ENCODE measurements at places on chromosomes 6 and 20.

DNA sequence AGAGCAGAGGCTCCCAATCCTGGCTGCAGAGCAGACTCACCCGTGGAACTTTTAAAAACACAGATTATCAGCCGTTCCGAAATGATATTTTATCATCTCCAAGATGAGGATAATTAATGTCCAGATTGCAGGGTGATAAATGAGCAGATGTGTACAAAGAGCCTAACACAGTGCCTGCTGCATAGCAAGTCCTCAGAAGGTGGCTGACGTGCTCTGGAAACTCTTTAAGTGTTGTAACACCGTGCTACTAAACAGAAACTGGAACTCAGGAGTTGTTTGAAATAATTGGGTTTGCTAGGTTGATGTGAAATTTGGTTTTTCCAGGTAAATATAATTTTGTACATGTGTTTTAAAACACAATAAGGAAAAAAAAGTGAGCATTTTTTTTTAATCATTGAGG lies 118.0 kb downstream of the ARMC2 start:
- DNase-seq, result no peak

DNA sequence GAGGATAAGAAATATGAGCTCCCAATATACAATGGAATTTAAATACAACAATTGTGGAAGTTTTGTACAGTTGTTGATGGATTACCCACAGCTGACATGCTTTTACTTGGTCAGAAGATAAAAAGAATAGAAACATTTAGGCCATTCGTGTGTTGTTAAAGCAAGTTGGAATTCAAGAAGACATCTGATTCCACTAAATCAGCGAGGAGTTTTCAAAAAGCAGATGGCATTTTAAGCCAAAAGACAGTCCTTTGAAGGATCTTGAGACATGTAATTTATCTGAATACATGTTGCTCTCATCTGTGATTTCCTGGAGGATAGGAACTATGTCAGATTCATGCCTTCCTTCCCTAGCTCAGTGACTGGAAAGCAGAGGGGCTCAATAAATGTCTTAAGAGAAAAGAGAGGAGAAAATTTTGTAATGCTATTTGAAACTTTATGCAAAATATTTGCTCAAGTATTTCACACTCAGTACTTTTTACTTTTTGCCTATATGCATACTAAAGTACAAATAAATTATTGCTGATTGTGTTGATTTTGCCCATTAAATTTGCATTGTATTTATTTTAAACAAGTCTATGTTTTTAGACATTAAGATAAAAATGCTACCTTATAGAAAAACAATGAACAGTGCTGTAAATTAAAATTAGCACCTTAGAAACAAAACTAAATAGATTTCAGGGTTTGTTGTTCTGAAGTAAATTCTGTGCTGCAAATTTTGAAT lies 733.8 kb upstream of the FLRT3 start:
- no peak for DNase-seq

- no peak for DNase-seq
Measured at GRCh38 chr6:39367700-39368099, 45.2 kb upstream of the KCNK16 start.

DNA sequence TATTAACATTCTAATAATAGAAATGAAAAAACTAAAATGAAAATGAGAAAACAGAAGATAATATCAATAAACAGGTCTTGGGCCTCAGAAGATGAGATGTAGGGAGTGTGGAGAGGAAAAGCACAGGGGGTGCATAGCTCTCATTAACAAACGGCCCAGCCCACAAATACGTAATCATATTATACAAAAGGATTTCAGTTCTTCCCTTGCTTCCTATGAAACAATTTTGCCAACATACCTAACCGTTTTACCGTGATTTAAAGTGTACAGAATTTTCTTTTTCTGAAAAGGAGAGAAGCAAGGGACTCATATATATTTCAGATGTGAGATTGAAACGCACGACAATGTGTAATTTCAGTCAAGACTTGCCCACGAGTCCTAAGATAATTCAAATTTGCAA lies 136.0 kb downstream of the HFE start:
- DNase-seq, result no peak

GRCh38 chr6:129748212-129748900 lies 38.4 kb upstream of the ARHGAP18 start:
- DNase-seq, result no peak

GRCh38 chr20:62816031-62816883 lies 593 bp upstream of the COL9A3 start:
- no peak for DNase-seq

DNA sequence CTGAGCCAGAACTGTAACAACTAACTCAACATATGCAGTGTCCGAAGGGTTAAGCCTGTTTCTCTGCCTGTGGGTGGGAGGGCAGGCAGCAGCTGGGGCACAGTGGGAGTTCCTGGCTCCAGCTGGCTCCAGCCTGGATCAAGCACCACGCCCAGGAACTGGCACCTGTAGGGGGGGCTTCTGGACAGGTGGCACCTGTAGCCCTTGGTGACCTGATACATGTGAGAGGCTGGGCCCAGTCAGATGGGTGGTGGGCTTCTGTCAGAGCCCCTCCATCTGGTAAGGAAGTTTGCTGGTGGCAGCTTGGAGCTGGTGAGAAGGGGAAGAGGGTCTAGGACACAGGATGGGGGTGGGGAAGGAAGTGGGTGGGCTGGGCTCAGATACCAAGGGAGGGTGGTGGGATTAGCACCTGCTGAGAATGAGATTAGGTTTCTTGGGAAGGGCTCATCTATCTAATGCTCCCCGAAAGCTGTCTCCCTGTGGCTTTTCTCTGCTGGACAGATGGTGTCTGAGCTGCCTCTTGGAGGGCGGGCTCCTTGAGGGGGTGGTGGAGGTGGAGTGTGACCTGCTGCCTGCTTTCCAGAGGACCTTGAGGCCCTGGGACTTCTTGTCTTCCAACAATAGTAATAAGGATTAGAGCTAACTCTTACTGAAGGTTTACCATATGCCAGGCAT lies 28.5 kb downstream of the BCL2L1 start:
- DNase-seq, result no peak

- DNase-seq, result no peak
Measured at GRCh38 chr6:23349521-23350147, 776.4 kb upstream of the NRSN1 start.

DNA sequence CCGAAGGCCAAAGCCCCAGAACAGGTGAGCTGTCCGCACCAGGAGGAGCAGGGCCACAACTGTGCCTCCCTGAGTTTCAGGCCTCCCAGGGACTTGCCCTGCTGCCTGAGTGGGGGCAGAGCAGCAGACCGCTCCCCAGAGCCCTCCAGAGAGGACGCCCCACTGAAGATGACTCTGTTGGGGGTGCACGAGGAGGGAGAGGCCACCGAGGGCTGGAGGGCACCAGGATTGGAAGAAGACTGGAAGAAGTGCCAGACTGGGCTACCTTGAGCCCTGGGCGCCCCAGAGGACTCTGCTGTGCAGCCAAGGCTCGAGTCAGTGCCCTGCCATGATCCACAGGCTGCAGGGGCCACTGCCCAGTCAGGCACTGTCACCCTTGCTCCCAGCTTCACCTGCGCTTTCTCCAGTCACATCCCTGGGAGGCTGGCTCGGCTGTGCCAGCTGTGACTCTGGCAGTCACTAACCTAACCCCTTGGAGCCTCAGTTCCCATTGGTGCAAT lies 11.3 kb downstream of the CST7 start:
- DNase-seq, result no peak

- no peak for DNase-seq
Measured at GRCh38 chr6:7730784-7731227, 4.9 kb downstream of the BMP6 start.

DNA sequence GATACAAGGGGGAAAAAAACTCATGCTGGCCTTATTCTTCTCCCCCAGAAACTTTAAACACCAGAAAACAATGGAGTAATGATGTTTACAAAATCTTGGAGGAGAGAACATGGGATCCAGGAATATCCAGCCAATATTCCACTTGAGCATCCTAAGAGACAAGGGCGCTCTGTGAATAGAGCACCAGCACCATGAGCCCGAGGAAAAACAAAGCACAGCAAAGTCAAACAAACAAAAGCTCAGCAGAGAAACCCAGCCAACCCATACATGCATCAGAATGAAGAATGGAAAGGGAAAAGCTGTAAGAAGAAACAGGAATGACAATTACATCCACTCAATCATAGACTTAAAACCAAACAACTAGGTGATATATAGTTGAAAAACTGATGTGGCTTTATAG lies 4.6 kb upstream of the NAA20 start:
- no peak for DNase-seq

GRCh38 chr6:146876271-146877151 lies 277.7 kb downstream of the ADGB start:
- DNase-seq, result peak; percentile 91

DNA sequence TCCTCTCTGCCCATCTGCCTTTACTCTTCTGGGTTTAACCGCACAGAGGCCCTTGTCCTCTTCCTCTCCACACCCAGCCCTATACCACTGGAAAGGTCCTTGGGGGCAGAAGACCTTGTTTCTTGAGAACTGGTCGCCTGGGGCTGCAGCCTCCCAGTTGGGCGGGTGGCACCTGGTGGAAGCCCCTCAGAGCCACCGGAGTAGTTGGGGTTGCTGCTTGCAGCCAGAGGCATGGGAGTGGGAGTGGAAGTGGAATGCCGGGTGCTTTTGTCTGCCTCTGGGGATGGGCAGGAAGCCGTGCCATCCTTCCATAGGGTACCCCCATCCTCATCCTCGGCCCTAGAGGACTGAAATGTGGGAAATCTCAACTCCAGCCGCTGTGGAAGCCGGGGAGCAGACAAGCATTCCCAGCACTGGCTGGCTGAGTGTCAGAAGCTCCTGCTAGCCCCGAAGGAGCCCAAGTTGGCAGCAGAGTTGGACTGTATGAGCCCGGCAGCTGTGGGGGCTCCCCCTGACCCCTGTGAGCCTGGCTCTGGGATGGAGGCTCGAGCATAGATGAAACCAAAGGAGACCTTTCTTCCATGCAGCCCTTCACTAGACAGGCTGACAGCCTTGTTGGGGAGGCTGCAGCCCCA lies 1.2 kb downstream of the VSTM2L start:
- no peak for DNase-seq

Measured in GDM1 (cell line).